Cortex of kidney (tissue), 1 donor: ENCODE measurements at places on chromosomes 16 and 17.

DNA sequence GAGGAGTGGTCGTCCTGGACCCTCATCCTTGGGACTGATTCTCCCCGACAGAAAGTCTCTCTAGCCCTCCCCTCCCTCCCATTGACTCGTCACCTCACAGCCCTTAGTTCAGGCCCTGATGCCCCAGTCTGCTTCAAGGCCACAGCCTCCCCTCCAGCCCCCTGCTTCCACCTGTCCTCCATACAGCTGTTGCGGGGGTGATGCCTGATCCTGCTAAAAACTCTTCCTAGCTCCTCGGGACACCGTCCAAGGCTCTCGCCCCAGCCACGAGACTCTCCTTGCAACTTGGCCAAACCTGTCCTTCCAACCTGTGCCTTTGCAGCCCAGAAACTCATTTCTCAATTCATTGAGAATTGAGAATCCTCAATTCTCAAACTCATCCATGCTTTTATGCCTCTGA lies 6.8 kb downstream of the STAC2 start:
- DNase-seq, result no peak

DNA sequence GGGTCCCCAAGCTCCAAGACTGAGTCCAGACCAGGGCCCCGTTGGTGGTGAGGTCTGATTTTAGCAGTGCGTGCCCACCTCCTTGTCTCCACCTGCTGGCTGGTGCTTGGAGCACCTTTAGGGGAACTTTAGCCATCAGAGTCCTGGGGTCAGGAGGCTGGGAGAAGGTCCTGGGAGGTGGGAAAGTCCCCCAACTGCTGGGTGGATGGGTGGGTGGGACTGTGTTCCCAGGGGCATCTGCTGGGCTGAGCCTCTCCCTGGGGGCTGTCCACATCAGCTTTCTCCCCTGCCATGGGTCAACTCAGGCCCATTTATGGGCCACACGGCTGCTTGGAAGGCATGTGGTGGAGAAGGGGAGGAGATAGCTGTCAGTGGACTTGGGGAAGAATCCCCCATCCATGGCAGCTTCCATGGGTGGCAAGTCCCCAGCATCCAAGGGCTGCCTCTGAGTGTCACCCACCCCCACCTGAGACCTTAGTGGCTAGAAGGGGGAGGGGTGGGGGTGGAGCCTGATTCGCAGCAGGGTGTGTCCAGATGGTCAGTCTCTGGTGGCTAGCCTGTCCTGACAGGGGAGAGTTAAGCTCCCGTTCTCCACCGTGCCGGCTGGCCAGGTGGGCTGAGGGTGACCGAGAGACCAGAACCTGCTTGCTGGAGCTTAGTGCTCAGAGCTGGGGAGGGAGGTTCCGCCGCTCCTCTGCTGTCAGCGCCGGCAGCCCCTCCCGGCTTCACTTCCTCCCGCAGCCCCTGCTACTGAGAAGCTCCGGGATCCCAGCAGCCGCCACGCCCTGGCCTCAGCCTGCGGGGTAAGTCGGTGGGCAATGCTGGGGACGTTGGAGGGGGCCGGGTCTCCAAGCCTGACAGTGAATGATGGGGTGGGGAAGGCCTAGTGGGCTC lies at the start of gene TRPV2:
TSS of gene TRPV2 (plus strand) at position 541 of the 894 bp plus-strand sequence. CDS start 2,098 bp downstream, outside the sequence.
- DNase-seq, result no peak

- no peak for DNase-seq
Measured at GRCh38 chr17:30379303-30379902, 676 bp downstream of the CPD start.

DNA sequence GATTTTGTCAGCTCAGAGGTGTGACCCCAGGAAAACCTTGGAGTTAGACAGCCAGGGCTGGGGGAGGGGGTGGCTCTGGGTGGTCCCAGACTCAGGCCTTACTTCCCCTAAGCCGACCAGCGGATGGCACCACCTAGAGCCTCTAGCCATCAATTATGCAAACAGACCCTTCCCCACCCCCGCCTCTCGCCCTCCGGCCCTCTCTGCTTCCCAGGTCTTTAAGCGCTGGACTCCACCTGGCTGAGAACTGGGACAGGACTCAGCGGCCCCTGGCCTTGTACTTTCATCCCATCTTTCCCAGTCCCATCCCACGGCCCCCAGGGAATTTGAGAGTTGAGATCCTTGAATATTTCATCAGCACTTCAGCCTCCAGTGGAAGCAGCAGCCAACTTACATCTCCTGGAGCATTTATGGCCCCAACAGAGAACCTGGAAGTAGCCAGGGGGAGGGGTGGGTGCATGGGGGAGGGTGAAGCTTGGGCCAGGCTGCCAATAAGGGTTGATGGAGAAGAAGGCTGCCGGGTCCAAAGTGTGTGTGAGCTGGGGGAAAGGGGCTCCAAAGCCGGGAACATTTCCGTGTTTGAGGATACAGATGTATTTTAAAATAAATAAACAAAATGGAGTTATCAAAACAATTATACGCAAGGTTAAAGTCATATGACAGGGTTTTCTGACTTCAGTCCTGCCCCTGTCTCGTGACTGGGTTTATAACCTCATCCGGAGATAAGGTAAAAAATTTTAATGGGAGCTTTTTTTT lies 7.5 kb upstream of the JUP start:
- no peak for DNase-seq

DNA sequence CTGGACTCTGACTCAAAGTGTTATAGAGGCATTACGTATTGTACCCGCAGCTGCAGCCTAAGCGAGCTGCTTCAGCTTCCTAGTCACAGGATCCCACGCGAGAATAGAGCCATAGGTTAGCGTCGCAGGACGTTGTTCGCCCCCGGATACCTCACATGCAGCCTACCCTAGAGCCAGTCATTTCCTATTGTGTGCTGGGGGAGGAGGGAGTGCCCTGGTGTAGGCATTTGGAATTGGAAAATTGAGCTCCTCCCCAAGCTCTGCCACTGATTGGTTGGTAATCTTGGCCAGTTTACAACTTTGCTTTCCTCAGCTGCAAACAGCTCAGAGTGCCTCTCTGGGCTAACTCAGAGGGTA lies 530 bp downstream of the NAA60 start:
- DNase-seq, result no peak

- no peak for DNase-seq
Measured at GRCh38 chr16:68247400-68247799, 2.2 kb downstream of the PLA2G15 start.
